ELR (cell line): ENCODE measurements at places on chromosomes 6 and 20.

GRCh38 chr20:10487142-10488136 is 52.3 kb downstream of the SLX4IP start:
- peak; percentile 61 for DNase-seq

GRCh38 chr6:95087394-95088097 is 489.8 kb upstream of the MANEA start:
- DNase-seq: no peak

DNA sequence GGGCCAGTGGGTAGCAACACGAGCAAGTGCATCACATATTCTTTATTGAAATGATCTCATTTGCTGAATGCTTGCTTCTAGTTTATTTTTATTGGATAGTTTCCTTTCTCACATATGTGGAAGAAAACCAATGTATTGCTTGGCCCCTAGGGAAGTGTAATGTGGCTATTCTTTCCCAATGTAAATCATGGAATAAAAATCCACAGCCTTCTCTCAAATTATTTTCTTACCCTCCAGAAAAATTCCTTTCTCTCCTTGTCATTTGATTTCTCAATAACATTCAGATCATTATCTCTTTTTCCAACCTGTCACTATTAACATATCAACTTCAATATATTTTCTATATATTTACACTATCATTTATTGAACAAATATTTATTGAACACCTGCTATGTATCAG is 51.9 kb upstream of the PTPRK start:
- DNase-seq: peak; percentile 45

- no peak for DNase-seq
These were observed 27.5 kb upstream of the SNRPC start for GRCh38 chr6:34729631-34730470.

- no peak for DNase-seq
These were observed 66.7 kb downstream of the CD164 start for GRCh38 chr6:109315341-109316110.

- DNase-seq: no peak
These were observed 31.5 kb downstream of the PPP1R16B start for GRCh38 chr20:38836991-38837390.

- peak; percentile 64 for DNase-seq
These were observed 231.9 kb downstream of the PKHD1 start for GRCh38 chr6:51855310-51856082.

GRCh38 chr6:6657085-6657819 is 68.7 kb downstream of the LY86 start:
- DNase-seq: no peak

DNA sequence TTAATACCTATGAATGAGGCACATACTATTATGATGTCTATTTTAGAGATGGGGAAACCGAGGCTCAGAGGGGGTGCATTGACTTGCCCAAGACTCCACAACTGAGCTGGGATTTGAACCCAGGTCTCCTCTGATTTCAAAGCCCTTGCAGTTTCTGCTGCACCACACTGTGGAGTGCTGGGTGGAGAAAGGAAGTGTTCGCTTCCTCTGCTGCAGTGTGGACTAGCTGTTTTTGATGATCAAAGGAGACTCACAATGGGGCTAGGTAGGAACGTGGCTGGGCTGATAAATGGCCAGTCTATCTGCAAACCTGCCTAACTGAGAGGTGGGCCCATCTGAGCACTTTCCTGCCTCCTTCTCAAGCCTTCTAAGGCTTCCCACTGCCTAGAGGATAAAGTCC is 87.2 kb downstream of the CD40 start:
- DNase-seq: no peak

DNA sequence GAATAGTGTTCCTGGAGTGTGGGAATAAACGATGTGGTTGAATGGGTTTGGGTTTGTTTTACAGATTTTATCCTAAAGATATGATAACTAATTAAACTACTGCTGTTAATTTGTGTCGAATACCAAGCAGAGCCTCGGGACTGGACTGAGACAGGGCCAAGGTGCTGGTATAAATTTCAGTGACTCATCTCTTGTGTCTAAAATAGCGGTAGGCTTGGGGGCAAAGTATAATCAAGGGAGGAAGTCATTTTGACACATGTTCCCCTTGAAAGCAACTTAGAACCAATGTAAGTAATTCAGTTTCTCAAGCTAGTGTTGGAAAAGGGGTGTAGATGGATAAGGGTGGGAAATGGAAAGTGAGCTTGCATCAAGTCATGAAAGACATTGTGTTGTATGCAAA is 108.4 kb downstream of the PLCB4 start:
- DNase-seq: peak; percentile 24

DNA sequence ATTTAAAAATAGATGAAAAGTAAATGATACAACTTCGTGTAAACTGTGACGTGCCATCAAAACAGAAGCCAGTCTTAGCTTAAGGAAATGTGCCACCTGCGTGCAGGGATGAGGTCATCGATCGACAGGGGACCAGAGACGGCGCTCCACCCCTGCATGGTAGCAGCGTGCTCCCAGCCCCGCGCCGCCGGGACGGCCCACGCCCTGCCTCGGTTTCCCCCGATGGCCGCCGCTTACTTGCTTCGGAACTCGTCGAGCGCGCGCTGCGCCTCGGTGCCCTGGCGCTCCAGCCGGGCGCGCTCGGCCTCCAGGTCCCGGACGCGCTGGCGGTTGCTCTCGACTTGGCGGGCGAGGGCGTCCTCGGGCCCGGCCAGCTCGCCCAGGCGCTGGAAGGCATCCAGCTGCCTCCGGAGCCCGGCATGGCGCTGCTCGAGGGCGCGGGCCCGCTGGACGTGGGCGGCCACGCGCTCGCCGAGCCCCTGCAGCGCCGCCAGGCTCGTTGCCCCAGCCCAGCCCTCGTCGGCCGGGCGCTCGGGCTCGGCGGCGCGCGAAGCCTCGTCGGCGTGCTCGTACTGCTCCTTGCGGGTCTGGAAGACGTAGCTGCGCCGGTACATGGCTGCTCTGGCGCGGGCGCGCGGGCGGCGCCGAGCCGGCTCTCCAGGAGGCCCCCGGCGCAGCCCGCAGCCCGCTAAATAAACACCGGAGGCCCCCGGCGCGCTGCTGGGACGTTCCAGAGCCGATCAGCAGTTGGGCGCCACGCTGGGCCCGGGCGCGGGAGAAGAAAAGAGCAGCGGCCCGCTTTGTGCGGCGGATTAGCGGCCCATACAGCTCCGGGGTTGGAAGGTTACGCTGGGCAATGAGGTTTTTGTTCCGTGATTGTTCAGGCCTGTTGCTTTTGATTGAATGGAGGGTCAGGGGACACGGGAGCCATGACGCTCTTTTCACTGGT is at the start of gene BFSP1:
Gene BFSP1, minus strand, starts transcription at position 664 of the 949 bp plus-strand sequence. Its CDS starts 50 bp downstream, at position 614.
- peak; percentile 66 for DNase-seq

- no peak for DNase-seq
These were observed 83.1 kb downstream of the IYD start for GRCh38 chr6:150451807-150452427.

DNA sequence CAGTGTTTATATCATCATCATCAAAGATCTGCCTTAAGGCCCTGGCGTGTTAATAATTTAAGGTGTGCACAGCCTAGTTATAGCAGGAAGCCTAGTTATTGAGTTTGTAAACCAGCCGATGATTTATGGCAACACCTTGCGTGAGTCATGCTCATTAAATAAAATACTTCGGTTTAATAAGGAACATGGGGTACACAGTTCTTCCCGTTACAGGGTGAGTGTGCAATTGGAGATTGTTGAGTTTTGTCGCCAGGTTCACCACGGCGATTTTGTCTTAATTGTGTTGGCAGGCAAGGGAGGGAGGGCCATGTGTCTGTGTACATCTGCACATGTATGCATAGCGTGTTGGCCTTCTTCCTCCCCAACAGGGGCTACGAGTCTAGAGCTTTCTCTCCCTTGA is 104.0 kb downstream of the TFAP2A start:
- DNase-seq: no peak

GRCh38 chr6:167232356-167232755 is 58.8 kb upstream of the UNC93A start:
- no peak for DNase-seq

- DNase-seq: no peak
These were observed 127.0 kb upstream of the EDN1 start for GRCh38 chr6:12163149-12163548.

GRCh38 chr6:46390153-46390876 is 100.9 kb downstream of the RCAN2 start:
- no peak for DNase-seq

DNA sequence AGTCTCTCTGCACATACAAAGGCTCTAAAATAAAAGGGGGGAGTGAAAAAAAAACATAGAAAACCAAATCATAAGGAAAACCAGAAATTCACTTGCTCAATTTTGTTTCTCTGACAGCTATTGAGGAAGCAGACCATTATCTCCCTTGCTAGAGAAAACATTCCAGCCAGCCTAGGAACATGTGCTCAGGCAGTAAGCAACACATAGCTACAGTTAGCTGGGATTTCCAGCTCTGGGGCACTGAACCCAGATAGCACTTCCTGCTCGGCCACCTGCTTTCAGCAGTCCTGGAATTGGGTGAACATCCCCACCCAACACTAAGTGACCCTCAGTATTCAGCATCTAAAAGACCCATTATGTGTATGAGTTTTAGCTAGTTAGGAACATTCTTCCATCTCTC is 61.3 kb downstream of the TNFRSF21 start:
- DNase-seq: no peak

GRCh38 chr6:166203003-166203640 is 35.5 kb upstream of the TBXT start:
- no peak for DNase-seq

GRCh38 chr6:137775720-137776119 is 91.3 kb upstream of the TNFAIP3 start:
- no peak for DNase-seq
